Stimulated activated CD4-positive, alpha-beta T cell treated with anti-CD3 and anti-CD28 coated beads, Interleukin-15, amount 100 ng/mL, for 24 hours (primary cell): ENCODE measurements at places on chromosomes 1 and 21.

DNA sequence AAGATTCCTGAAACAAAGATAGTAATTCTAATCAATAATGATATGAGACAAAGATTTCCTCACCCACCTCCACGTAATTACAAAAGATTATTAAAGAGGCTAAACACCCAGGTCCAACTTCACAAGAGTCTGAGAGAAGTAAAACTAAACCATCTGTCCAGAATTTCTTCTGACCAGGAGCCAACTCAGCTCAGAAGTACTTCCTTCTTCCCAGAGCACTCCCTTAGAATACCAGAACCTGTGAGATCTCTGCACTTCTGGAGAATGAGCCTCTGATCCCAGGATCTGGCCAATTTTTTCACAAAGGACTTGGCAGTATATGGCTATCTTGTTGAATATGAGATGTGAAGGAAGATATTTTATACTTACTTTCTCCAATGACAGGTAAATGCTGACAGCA lies 120.6 kb upstream of the PALMD start:
- no peak for DNase-seq

DNA sequence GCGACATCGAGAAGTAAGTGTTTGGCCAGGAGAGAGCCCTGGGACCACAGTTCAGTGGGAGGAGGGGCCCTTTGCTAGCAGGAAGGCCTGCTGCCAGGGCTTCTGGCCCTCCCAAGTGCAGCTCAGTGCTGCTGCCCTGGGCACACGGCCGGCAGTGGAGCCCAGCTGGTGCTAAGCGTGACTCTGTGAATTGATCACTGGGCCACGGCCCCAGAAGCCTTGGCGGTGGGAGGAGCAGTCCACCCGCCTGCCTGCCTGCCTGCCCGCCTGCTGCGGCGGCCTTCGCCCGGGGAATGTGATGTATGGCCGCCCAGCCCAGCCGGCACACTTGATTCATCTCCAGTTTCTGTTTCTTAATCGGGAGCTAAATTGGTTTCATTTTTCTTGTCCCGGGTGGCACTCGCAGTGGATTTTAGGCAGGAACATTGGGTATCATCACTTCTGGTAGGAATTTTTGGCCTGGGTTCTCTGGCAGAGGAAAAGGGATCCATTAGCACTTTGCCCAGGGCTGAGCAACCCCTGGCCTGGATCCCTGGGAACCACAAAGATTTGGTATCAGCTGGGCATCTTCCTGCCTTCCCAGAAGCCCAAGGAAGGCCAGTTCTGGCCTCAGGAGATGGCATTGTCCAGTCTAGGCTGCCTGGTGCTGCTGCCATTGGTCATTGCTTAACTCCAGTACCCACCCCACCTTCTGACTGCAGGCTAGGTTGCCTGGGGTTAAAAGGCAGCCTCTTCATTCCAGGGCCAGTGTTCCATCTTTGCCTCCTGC lies 28.6 kb downstream of the TMEM53 start:
- DNase-seq: no peak

DNA sequence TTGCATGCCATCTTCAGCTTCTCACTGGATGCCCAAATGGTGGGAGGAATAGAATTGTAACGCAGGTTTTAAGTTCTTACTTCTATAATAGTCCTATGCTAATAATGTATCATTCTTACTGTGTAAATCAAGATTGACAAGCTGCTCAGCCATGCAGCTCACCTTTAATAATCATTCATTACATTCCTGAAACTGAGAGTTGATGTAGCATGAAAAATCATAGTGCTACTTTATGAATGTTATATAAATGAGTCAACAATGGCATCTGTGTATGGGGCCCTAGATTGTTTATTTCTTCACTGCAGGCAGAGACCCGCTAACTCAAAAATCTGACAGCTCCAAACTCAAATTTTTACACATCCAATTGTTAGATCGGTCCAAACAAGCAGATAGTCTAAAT lies 34.4 kb downstream of the FH start:
- DNase-seq: no peak

DNA sequence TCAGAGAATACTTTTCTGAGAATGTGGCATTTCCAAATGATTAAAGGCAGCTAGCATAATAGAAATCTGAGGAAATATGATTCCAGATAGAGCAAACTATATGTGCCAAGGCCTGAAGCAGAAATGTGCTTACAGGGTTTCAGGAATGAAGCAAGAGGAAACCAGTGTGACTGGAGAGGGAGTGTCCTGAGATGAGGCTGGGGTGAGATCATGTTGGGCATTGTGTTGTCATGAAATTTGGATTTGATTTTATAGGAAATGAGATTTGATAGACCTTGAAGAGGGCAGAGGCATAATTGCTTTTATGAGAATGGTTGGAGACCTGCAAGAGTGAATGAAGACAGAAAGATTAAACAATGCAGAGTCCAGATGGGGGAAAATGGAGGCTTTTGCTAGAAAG lies 338.1 kb upstream of the SNX7 start:
- DNase-seq: no peak

- peak; percentile 17 for DNase-seq
Measured at GRCh38 chr1:85240174-85240601, 19.3 kb downstream of the C1orf52 start.

DNA sequence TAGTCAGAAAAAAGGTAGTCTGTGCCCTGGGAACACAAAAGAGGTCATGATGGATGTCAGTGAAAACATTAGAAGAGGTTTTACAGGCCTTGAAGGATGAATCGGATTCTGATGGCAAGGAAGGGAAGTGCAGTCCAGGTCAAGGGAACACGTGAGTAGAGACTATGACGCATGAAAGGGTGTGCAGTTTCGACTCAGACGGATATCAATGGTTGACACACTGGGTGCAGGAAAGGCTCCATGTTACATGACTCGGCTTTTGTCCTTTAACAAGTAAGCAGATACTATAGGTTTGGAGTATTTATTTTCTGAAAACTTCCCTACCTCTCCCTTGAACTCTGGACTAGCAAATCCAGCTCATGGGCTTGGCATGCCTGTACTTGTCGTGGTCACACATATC lies 55.3 kb downstream of the SEC16B start:
- DNase-seq: no peak

DNA sequence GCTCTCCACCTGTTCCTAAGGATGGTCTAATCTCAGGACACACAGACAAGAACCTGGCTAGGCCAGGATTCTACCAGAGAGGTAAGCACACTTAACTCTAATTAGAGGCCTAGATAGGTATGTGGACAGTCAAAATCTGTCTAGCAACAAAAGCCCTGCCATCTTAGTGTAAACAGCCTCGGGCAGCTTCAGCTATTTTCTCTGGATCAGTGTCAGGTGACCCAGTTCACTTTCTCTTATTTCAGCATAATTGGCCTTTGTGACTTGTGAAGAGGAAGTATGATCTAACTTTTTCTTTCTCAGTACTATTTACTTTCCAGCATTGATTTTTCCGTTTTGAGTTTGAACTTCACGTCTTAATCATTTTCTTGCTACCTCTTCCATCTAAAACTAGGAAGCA lies 217.7 kb downstream of the CRB1 start:
- no peak for DNase-seq

DNA sequence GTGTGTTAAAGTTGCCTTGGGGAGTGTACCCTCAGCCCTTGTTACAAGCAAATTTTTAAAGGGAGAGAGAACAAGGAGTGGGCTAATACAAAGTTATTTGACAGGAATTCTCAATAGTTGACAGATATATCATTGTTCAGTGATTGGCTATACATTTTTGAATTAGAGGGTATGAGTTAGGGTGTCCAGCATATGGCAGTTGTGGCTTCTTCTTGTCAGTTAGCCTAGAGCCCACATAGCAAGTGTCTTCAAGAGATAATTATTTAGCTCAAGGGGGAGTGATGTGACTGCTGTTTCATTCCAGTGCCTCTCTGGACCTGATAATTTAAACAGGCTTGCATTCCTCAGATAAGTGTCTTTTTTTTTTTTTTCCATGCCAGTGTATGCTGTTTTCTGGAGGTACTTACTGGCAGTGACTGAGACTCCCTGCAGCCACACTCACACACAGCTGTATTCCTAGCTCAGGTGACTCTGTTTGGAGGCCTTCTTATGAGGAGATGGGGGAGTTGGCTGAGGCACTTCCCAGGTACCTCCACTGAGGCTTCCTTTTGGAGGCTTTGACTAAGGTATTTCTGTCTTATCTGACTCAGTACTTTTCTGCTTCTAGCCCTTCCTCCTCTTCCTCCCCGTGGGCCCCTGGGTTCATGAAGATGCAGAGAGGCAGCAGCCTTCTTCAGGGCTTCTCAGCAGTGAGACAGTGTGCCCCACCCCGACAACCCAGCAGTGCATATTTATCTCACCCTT lies 32.3 kb downstream of the IVNS1ABP start:
- DNase-seq: no peak

- DNase-seq: no peak
Measured at GRCh38 chr1:95659588-95659987, 425.6 kb downstream of the RWDD3 start.

DNA sequence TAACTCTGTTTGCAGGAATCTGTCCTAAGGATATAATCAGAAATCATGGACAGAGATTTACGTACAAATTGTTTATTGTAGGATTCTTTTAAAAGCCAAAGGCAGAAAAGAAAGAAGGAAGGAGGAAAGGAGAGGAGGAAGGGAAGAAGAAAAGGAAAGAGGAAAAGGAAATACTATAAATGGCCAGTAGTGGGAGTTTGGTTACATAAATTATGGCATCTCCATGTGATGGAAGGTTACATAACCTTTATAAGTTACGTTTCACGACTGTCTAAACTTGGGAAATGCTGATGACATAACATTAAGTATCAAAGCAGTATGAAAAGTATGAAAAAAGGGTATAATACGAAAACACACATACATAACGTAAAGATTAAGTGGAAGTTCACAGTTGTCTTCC lies 39.0 kb downstream of the SMYD2 start:
- no peak for DNase-seq

- peak; percentile 87 for DNase-seq
Measured at GRCh38 chr1:116504308-116505156, 66.3 kb downstream of the CD58 start.
